Activated CD4-positive, alpha-beta T cell treated with anti-CD3 and anti-CD28 coated beads, Interleukin-2, amount 50 U/mL, for 48 hours (primary cell): ENCODE measurements at places on chromosomes 3 and 15.

DNA sequence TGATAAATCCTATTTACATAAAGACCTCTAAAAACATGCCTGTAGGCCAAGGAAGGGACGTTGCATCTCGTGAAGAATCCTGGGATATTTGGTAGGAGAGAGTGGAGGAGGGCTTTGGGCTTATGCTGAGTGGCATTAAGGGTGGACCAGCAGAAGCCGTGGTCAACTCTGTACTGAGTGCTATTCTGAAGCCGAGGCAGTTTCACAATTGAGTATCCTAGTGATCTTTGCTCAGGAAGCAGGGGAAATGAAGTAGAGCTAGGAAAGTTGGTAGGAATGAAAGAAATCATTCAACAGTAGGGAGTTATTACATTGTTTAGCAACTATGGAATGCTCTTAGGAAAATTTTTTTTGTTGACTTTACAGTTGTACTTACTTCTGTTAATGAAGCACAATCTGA is 24.2 kb downstream of the MCTP2 start:
- no peak for DNase-seq

DNA sequence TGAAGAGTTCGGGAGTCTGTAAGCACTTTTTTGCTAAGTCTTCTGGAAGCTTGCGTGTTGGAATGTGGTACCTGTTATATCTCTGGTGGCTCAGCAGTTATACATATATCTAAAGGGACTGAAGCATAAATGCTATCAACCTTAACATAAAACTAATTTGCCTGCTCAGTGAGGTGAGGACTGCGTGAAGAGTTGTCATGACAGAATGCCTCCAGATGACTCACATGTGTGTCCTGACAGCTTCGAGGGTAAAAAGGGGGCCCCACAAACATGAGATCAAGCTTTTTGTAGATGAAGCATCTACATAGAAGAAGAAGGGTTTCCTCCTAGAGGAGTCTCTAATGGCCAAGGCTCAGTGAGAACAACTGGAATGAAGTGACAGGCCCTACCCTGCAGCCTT is 88.8 kb upstream of the C3orf80 start:
- no peak for DNase-seq

- no peak for DNase-seq
Observed at GRCh38 chr15:63052077-63052841, 9.7 kb downstream of the TPM1 start.

DNA sequence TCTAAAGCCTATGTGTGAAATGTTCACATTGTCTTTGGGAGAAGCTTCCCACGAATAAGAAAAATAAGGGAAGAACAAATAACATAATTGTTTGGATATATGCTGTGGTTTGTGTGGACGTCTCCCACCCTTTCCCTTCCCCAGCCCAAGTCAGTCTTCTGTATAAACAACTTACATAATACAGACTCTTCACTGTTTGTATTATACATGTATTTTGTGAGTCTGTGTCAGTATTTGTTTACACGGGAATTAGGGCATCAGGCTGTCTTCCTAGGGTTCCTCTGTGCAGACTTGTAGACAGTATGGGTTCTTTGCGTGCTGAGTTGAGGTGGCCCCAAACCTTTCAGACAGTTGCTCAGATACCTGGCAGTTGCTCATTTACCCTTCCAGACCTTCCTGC is 103.4 kb downstream of the IGF1R start:
- DNase-seq: no peak

- DNase-seq: no peak
Observed at GRCh38 chr3:70832089-70832833, 519.8 kb upstream of the MDFIC2 start.

GRCh38 chr3:58569287-58570001 is 7.7 kb downstream of the FAM107A start:
- DNase-seq: no peak

DNA sequence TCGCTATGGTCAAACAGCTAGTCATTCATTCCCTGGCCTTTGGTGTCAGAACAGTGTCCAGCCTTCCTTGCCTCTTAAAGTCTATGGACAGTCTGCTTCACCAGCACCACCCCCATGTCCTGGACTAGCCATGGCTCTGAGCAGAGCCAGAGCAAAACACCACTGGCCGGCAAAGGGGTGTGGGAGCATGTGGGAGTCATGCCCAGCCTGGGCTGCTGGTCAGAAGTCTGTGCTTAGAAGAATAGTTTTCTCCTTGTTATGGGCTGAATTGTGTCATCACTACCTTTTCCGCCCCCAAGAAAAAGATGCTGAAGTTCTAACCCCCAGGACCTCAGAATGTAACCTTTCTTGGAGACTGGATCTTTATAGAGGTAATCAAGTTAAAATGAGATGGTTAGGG is 132.9 kb upstream of the LPP start:
- no peak for DNase-seq

GRCh38 chr3:14869917-14870782 is 51.4 kb downstream of the FGD5 start:
- DNase-seq: no peak

DNA sequence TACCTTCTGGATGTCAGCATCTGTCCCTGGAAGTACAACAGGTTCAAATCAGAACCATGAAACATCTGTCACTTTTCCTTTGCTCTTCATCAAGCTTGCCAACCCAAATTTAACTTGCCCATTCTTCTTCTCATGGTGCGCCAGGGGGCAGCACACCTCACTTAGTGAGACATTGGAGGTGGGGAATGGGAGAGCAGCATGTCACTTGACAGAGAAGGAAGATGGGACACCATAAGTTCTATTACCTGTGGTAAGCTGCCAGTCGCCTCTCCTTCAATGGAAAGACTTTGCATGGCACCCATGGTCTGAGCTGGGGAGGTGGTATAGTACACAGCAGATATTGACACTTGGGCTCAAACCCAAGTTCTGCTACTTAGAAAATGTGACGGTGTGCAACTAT is 2.9 kb downstream of the SCN5A start:
- peak; percentile 20 for DNase-seq
